ENCODE measurements at places on chromosomes 7 and 10. TPM values are rescaled to one million over a fixed set of nuclear protein-coding genes. Genes with fewer than 3 reads are reported as not detected.

Gene ARHGAP22
- total RNA-seq, result 28.0 TPM

Gene ENO4
- 0.35 TPM for total RNA-seq

Gene SPDYE9
- not detected for total RNA-seq

Gene RHBDD2
- total RNA-seq, result 8.3 TPM

Gene COPS6
- total RNA-seq, result 77.9 TPM

Gene TRIM8
- 38.3 TPM for total RNA-seq

Gene BTAF1
- 36.5 TPM for total RNA-seq

Gene BUB3
- total RNA-seq, result 125 TPM

Gene GPR26
- not detected for total RNA-seq

Gene FAM131B
- total RNA-seq, result 0.98 TPM

Gene PKD2L1
- total RNA-seq, result not detected

Gene CYP2W1
- not detected for total RNA-seq

Gene CCL24
- not detected for total RNA-seq

Gene GRID1
- total RNA-seq, result under 0.01 TPM

Gene ETV1
- 8.0 TPM for total RNA-seq

Gene PAPOLB
- total RNA-seq, result not detected

Gene DCLRE1A
- total RNA-seq, result 4.3 TPM

Gene VWDE
- total RNA-seq, result not detected

Gene GSTO1
- total RNA-seq, result 193 TPM

Gene CCAR1
- 12.5 TPM for total RNA-seq

Gene DLX6
- total RNA-seq, result not detected

Gene CARD11
- not detected for total RNA-seq

Gene NPFFR1
- not detected for total RNA-seq

Gene TRIM50
- total RNA-seq, result not detected

Gene TACC2
- 1.8 TPM for total RNA-seq

Gene RET
- not detected for total RNA-seq

Gene HOXA2
- not detected for total RNA-seq

Gene KLF14
- not detected for total RNA-seq

Gene PPP2R2D
- total RNA-seq, result 25.6 TPM

Gene NPSR1
- total RNA-seq, result not detected

Gene SPDYE11
- total RNA-seq, result not detected

Gene MOGAT3
- total RNA-seq, result not detected
